ENCODE measurements at places on chromosomes 7 and 10. TPM values are rescaled to one million over a fixed set of nuclear protein-coding genes. Genes with fewer than 3 reads are reported as not detected.

PTPN20 gene
- total RNA-seq, result 0.74 TPM

DNA sequence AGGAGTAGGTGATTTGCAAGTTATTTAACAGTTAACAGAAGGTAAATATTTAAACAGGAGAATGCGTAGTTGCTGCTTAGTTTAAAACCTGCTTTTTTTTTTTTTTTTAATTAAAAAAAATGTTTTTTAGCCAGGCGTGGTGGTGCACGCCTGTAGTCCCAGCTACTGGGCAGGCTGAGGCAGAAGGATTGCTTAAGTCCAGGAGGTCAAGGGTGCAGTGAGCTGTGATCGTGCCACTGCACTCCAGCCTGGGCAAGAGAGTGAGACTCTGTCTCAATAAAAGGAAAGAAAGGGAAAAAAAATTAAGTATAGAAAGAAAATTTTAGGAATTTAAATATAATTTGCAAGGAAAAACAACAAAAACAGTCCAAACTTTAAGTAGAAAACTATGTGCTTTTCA lies 71.6 kb downstream of the BTRC start:
- no peak for DNase-seq

- DNase-seq, result no peak
Observed at GRCh38 chr7:84190016-84190705, 4.4 kb downstream of the SEMA3A start.

CDH23 gene
- 9.7 TPM for total RNA-seq

CCDC186 gene
- total RNA-seq, result 19.4 TPM

Measured in mesenteric fat pad (tissue), 1 donor.